ENCODE measurements at places on chromosomes 12 and 14. TPM values are rescaled to one million over a fixed set of nuclear protein-coding genes. Genes with fewer than 3 reads are reported as not detected.

Gene PROX2
- not detected for total RNA-seq

Gene PRR4
- total RNA-seq: 0.32 TPM

Gene KCNC2
- not detected for total RNA-seq

Gene CCDC38
- total RNA-seq: not detected

Gene COQ10A
- 9.1 TPM for total RNA-seq

Gene ENDOU
- 0.09 TPM for total RNA-seq

Gene LLPH
- total RNA-seq: 3.8 TPM

Gene KLRK1
- not detected for total RNA-seq

Measured in bronchial smooth muscle cell (primary cell).